ENCODE measurements at places on chromosomes 4 and X. TPM values are rescaled to one million over a fixed set of nuclear protein-coding genes. Genes with fewer than 3 reads are reported as not detected.

GRCh38 chr4:42136371-42136770 lies 16.1 kb downstream of the BEND4 start:
- H3K27me3 ChIP-seq: no peaks in the 10 kb centered on the region
- no peak overlapping the region for H3K4me3 ChIP-seq

- H3K4me1 ChIP-seq: no peaks in the 10 kb centered on the region
- H3K27me3 ChIP-seq: no peaks in the 10 kb centered on the region
- H3K4me3 ChIP-seq: no peak overlapping the region
- no peak for DNase-seq
- no peaks in the 10 kb centered on the region for H3K36me3 ChIP-seq
- no peak overlapping the region for H3K27ac ChIP-seq
Observed at GRCh38 chrX:110667706-110668105, 127.9 kb downstream of the CHRDL1 start.

GRCh38 chr4:61864286-61864685 lies 664.2 kb downstream of the ADGRL3 start:
- DNase-seq: no peak
- H3K27ac ChIP-seq: no peak overlapping the region
- no peaks in the 10 kb centered on the region for H3K4me1 ChIP-seq
- H3K27me3 ChIP-seq: no peaks in the 10 kb centered on the region
- H3K36me3 ChIP-seq: no peaks in the 10 kb centered on the region

The GRK4 gene
- total RNA-seq: 1.9 TPM

The VAMP7 gene
- total RNA-seq: 8.0 TPM

- no peaks in the 10 kb centered on the region for H3K27me3 ChIP-seq
- H3K4me1 ChIP-seq: peaks cover 11% of the 10 kb centered on the region
- no peaks in the 10 kb centered on the region for H3K36me3 ChIP-seq
- no peak for DNase-seq
- H3K27ac ChIP-seq: no peak overlapping the region
Observed at GRCh38 chr4:46852800-46853199, 56.2 kb downstream of the COX7B2 start.

The SYN1 gene
- 5.7 TPM for total RNA-seq

- H3K27ac ChIP-seq: no peak overlapping the region
- peak; percentile 85 for DNase-seq
- H3K36me3 ChIP-seq: no peaks in the 10 kb centered on the region
- H3K4me3 ChIP-seq: no peak overlapping the region
- peaks cover 25% of the 10 kb centered on the region for H3K4me1 ChIP-seq
- no peaks in the 10 kb centered on the region for H3K27me3 ChIP-seq
Observed at GRCh38 chr4:26028793-26029567, 115.0 kb downstream of the SMIM20 start.

GRCh38 chr4:38454284-38454683 lies 209.7 kb upstream of the KLF3 start:
- H3K27ac ChIP-seq: no peak overlapping the region
- no peaks in the 10 kb centered on the region for H3K36me3 ChIP-seq
- no peak overlapping the region for H3K4me3 ChIP-seq
- DNase-seq: no peak
- no peaks in the 10 kb centered on the region for H3K27me3 ChIP-seq

The HSFX3 gene
- total RNA-seq: not detected

- no peaks in the 10 kb centered on the region for H3K27me3 ChIP-seq
- H3K27ac ChIP-seq: no peak overlapping the region
- no peak for DNase-seq
- H3K4me1 ChIP-seq: no peaks in the 10 kb centered on the region
Observed at GRCh38 chrX:28058901-28059300, 77.7 kb upstream of the DCAF8L1 start.

The SSX5 gene
- not detected for total RNA-seq

DNA sequence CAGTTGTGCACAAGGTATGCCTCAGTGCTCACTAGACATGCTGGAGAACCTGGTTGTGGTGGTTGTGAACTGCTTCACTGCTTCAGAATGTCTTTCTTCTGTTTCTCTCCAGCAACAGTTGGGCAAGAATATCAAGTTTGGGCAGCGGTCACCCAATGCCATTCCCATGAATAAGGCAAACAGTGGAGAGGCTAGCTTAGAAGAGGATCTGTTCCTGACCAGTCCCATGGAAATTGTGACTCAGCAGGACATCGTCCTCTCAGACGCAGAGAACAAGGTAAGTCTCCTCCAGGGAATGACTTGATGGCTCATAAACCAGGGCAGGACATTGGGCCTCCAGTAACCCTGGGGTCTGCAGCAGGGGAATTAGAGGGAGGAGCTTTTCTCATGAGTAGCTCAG lies 79.9 kb downstream of the AASDH start:
- DNase-seq: no peak
- no peaks in the 10 kb centered on the region for H3K36me3 ChIP-seq
- no peak overlapping the region for H3K27ac ChIP-seq
- H3K4me1 ChIP-seq: no peaks in the 10 kb centered on the region
- no peaks in the 10 kb centered on the region for H3K27me3 ChIP-seq
- H3K4me3 ChIP-seq: no peak overlapping the region

GRCh38 chrX:24117258-24117657 lies 32.3 kb upstream of the ZFX start:
- no peaks in the 10 kb centered on the region for H3K27me3 ChIP-seq
- no peak for DNase-seq
- no peak overlapping the region for H3K4me3 ChIP-seq

- H3K4me3 ChIP-seq: no peak overlapping the region
- H3K27ac ChIP-seq: no peak overlapping the region
- no peaks in the 10 kb centered on the region for H3K27me3 ChIP-seq
Observed at GRCh38 chr4:32117693-32118092, 1397.5 kb downstream of the PCDH7 start.

GRCh38 chrX:153828308-153828707 lies 2.0 kb downstream of the PDZD4 start:
- no peaks in the 10 kb centered on the region for H3K36me3 ChIP-seq
- peaks cover 4% of the 10 kb centered on the region for H3K4me1 ChIP-seq
- peaks cover 5% of the 10 kb centered on the region for H3K27me3 ChIP-seq
- H3K4me3 ChIP-seq: peak overlapping the region; percentile 30
- DNase-seq: no peak
- H3K27ac ChIP-seq: peak overlapping the region; percentile 51

The MED12 gene
- 36.9 TPM for total RNA-seq

GRCh38 chr4:1239950-1240307 lies 9.0 kb downstream of the CTBP1 start:
- H3K27ac ChIP-seq: no peak overlapping the region
- no peak for DNase-seq
- H3K4me1 ChIP-seq: peaks cover 6% of the 10 kb centered on the region
- no peaks in the 10 kb centered on the region for H3K27me3 ChIP-seq
- no peak overlapping the region for H3K4me3 ChIP-seq

GRCh38 chrX:136322064-136322463 lies 21.3 kb downstream of the ADGRG4 start:
- H3K27ac ChIP-seq: no peak overlapping the region
- no peaks in the 10 kb centered on the region for H3K36me3 ChIP-seq
- no peak overlapping the region for H3K4me3 ChIP-seq
- no peaks in the 10 kb centered on the region for H3K4me1 ChIP-seq
- no peak for DNase-seq
- H3K27me3 ChIP-seq: no peaks in the 10 kb centered on the region

DNA sequence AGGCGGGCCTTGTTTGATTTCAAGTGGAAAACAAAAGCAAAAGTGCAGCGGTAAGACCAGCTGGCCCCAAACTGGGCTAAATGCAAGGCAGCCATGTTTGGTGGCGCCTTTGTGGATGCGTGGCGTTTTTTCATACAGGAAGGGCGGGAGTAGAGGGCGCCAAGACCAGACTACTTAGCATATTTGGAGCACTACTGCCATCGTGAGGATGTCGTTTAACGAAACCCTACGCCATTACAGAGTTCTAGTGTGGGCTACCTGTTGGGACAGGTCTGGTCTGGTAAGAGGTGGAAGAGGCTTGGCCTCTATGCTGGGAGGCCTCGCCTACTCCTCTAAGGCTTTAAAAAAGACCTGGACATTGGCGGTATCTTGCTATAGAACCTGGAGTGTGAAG lies 230.7 kb upstream of the STK26 start:
- peak; percentile 72 for DNase-seq
- H3K4me1 ChIP-seq: no peaks in the 10 kb centered on the region
- H3K27ac ChIP-seq: peak overlapping the region; percentile 78

The RAB40A gene
- total RNA-seq: 1.5 TPM

The HERC6 gene
- 32.7 TPM for total RNA-seq

GRCh38 chrX:69398881-69399280 lies 105.2 kb upstream of the NALF2 start:
- H3K4me1 ChIP-seq: no peaks in the 10 kb centered on the region
- no peaks in the 10 kb centered on the region for H3K27me3 ChIP-seq
- no peak overlapping the region for H3K27ac ChIP-seq

The RAI2 gene
- 21.5 TPM for total RNA-seq

DNA sequence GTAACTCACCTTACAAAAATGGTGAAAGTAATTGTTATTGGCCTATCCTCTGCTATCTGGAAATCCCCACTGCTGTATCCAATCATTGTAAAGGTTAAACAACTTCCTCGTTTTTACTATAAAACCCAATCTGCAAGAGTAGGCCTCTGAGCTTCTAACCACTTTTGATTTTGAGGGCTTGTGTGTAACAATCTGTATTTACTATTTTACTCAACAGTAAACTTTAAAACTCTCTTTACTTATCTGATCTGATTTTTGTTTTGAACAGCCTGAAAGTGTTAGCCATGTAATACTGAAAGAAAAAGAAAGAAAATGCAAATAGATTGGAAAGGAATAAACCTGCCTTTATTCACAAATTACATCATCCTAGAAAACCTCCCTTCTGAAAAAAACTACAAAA lies 63.1 kb downstream of the SLC10A7 start:
- H3K36me3 ChIP-seq: no peaks in the 10 kb centered on the region
- no peak overlapping the region for H3K27ac ChIP-seq
- H3K4me1 ChIP-seq: no peaks in the 10 kb centered on the region
- H3K4me3 ChIP-seq: no peak overlapping the region
- no peaks in the 10 kb centered on the region for H3K27me3 ChIP-seq
- no peak for DNase-seq

DNA sequence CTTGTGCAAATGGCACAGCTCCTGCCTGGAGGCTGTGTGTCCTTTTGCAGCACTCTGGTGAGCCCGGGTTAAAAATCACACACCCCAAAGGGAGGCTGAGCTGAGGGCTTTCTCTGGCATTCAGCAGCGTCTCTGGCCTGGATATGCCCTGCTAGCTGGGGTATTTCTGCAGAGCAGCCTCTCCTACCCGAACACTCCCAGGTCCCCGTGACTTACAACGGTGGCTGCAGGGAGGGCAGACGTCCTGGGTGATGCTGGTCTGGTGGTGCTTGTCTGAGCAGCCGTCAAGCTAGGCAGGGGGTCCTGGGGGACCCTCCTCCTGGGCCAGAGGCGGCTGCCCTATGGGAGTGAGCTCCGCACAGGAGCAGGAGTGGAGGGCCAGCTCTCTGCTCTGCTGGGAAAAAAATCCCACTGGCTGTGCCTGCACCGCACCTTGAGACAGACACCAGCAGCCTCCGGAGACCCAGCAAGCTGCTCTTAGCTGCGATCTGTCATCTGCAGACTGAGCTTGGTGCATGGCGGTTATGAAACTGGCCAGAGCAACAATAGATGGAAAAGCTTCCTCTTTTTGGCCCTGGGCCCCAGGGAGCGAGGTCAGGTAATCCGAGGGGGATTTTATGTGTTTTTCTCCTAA lies 41.3 kb upstream of the ASMTL start:
- no peak overlapping the region for H3K4me3 ChIP-seq
- no peak overlapping the region for H3K27ac ChIP-seq
- H3K36me3 ChIP-seq: no peaks in the 10 kb centered on the region
- DNase-seq: peak; percentile 57
- no peaks in the 10 kb centered on the region for H3K4me1 ChIP-seq
- H3K27me3 ChIP-seq: no peaks in the 10 kb centered on the region
